ENCODE measurements at places on chromosomes 7 and 10. TPM values are rescaled to one million over a fixed set of nuclear protein-coding genes. Genes with fewer than 3 reads are reported as not detected.

Gene FAM237B
- not detected for total RNA-seq

- no peaks in the 10 kb centered on the region for H3K36me3 ChIP-seq
- H3K4me1 ChIP-seq = no peaks in the 10 kb centered on the region
- H3K27me3 ChIP-seq = no peaks in the 10 kb centered on the region
- no peak for DNase-seq
- H3K4me3 ChIP-seq = no peak overlapping the region
Observed at GRCh38 chr7:113936982-113937381, 18.2 kb upstream of the PPP1R3A start.

GRCh38 chr10:102358712-102359382 lies 36.7 kb upstream of the NFKB2 start:
- DNase-seq = no peak
- peaks cover 89% of the 10 kb centered on the region for H3K36me3 ChIP-seq
- H3K4me3 ChIP-seq = no peak overlapping the region
- no peak overlapping the region for H3K27ac ChIP-seq
- H3K27me3 ChIP-seq = no peaks in the 10 kb centered on the region

Gene LIPK
- total RNA-seq = not detected

Measured in upper lobe of right lung (tissue), 1 donor.